Ovary (tissue), 10 donors: ENCODE measurements at places on chromosomes 4 and X.

GRCh38 chr4:27843776-27844175 is 983.1 kb downstream of the STIM2 start:
- DNase-seq = no peak

DNA sequence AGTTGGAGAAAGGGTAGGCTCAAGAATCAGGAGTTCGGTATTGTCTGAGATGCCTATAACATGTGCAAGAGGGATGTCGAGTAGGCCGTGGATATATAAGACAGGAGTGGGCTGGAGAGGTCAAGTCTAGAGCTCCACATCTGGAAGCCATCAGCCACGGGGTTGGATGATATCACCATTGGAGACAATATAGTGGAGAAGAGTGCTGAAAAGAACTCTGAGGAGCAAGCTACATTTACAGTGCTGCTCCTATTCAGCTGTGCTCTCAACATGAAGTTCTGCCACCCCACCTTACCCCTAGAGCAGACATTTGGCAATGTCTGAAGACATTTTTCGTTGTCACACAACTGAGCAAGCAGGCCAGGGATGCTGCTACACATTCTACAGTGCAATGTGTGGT is 20.9 kb upstream of the PLAC1 start:
- no peak for DNase-seq

DNA sequence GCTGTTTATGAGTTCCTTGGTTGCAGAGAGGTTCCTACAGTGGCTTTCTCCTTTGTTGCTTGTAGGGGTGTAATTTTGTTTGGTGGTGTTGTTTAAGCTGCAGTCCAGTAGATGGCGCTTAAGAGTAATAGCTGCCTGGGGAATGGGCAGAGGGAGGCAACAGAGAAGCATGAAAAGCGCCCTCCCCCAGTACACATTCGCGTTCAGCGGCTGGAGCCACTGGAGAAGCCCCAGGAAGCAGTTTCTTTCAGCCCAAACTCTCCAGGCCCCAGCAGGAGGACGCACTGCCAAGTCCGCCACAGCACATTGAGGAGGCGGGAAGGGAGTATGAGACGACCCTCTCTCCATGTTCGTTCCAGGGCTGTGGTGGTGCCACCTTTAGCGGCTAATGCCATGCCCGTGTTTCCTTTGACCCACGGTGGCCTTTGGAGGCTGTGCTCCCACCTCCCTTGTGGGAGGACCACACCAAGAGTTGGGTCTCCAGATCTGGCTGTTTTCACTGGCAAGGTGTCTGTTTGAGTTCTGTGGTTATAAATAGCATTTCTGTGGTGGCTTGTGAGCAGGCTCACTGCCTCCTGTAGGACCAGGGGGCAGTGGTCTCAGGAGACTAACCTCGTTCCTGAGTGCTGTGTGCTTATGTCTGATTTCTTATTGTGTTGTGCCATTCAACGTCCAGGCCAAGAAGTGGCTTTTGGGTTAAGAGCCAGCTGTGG is 252.3 kb downstream of the ARHGAP10 start:
- no peak for DNase-seq

DNA sequence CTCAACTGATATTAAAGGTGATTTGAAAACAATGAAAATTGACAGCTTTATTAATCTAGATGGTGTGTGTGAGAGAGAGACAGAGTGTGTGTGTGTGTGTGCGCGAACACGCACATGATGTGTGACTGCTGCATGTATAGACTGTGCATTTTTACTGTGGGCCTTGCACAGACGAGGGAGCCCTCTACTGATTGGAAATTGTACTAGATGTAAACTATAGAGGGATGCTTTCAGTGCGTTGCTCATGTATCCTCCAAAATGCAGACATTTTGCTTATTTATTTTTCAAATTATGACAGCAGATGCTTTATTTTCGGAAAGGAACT is 168.4 kb upstream of the GK2 start:
- no peak for DNase-seq

DNA sequence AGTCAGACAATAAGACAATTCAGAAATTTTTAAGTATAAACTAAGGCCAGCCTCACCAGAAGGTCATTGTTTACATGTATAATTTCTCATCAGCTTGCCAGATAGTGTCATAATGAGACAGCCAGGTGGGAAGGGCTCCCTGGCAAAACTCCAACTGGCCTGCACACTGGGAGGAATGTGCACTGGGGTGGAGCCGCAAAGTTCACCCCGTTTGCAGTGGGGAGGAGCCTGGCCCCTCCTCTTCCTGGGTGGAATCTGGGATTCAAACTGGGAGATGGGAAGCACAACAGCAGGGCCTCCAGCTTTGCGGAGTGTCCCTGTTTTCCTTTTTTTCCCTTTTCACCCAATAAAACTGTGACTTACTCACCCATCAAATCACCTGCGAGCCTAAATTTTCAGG is 329.9 kb downstream of the SMARCA1 start:
- no peak for DNase-seq

- DNase-seq = no peak
These were observed 64.9 kb upstream of the ADRA2C start for GRCh38 chr4:3701271-3701734.

GRCh38 chrX:5957506-5957905 is 271.2 kb downstream of the NLGN4X start:
- DNase-seq = no peak
